ENCODE measurements at places on chromosomes 2 and 18.

GRCh38 chr2:23486684-23487075 lies 101.7 kb downstream of the KLHL29 start:
- no peak for DNase-seq

GRCh38 chr18:79445696-79446561 lies 50.2 kb downstream of the NFATC1 start:
- no peak for DNase-seq

GRCh38 chr2:148162871-148163270 lies 142.0 kb downstream of the MBD5 start:
- no peak for DNase-seq

- DNase-seq, result no peak
These were observed 40.0 kb upstream of the GLS start for GRCh38 chr2:190840569-190841172.

Data from tongue (tissue), 3 donors.